ENCODE measurements at places on chromosomes 11 and 22. TPM values are rescaled to one million over a fixed set of nuclear protein-coding genes. Genes with fewer than 3 reads are reported as not detected.

The TMPRSS4 gene
- total RNA-seq, result not detected

The GRAMD1B gene
- total RNA-seq, result 28.2 TPM

The HSPB2 gene
- not detected for total RNA-seq

The ACRV1 gene
- not detected for total RNA-seq

The GRAP2 gene
- total RNA-seq, result 53.2 TPM

The APOL4 gene
- total RNA-seq, result 0.46 TPM

The ART1 gene
- not detected for total RNA-seq

The APOL1 gene
- 32.8 TPM for total RNA-seq

The MAPK1 gene
- total RNA-seq, result 132 TPM

Data from CD8-positive, alpha-beta memory T cell (primary cell).